Caki2 (cell line): ENCODE measurements at places on chromosomes 12 and 14.

GRCh38 chr12:127174881-127175280, 1092.1 kb upstream of the TMEM132C start:
- no peak for DNase-seq

- DNase-seq: no peak
Measured at GRCh38 chr12:70403826-70404225, 37.7 kb downstream of the KCNMB4 start.

DNA sequence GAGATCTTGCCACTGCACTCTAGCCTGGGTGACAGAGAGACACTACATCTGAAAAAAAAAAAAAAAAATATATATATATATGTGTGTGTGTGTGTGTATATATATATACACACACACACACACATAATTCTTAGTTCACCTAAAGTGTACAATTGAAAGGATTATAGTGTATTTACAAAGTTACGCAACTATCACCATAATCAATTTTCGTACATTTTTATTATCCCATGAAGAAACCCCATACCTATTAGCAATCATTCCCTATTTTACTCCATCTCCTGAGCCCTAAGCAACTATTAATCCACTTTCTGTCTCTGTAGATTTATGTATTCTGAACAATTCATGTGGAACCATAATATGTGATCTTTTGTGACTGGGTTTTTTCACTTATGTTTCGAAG, 4.4 kb downstream of the SRP54 start:
- no peak for DNase-seq

GRCh38 chr12:25151476-25151875, 43.5 kb downstream of the DNAI7 start:
- DNase-seq: peak; percentile 88

GRCh38 chr12:12721814-12722434, 4.8 kb downstream of the CDKN1B start:
- DNase-seq: no peak

DNA sequence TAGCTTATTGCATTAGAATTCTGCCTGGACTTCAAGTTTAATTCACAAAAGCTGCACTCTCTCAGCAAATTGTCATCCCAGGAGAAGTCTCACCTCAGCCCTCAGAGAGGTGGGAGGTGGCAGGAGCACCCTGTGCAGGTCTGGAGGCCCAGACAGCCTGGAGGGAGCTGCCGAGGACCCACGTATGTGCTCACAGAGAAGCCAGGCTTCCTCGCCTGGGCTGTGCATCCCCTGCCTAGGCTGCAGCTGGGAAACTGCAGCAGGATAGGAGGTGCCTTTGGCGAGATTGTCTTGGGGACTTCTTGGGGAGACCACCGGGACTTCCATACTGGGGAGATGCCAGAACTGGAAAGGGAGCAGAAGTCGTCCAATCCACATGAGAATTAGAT, 8.8 kb downstream of the CPNE6 start:
- DNase-seq: no peak

DNA sequence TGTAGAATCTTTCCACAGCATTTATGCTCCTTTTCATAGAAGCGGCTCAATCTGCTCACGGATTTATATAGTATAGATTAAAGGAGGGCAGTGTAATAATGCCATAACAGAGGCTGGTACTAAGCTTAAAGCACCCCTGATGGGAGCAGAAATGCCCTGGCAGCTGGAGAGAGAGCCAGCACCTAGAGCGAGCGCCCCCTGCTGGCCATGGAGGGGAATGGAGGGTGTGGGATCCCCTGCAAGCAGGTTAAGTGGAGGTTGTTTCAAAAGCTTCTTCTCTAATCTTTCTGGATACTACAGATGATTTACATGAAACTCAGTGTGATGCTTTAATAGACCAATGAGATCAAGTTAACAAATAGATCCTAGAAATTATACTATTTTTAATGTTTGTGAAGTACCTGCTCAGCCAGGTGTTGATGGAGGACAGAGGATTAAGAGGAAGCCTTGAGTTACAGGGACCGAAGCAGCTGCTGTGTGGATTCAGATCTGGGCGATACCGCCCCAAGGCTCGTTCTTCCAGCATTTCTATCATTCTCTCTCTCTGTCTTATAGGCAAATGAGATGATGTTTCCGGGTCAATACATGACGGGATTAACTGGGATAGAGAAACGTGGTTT, 1519.3 kb upstream of the TMEM132C start:
- DNase-seq: no peak

GRCh38 chr12:55684761-55685370, 22.8 kb downstream of the ITGA7 start:
- DNase-seq: no peak
